Activated CD4-positive, CD25-positive, alpha-beta regulatory T cell treated with anti-CD3 and anti-CD28 coated beads, Interleukin-2, amount 50 U/mL, for 72 hours (primary cell): ENCODE measurements at places on chromosomes 1 and 21.

- no peak for DNase-seq
Measured at GRCh38 chr1:17433261-17433660, 6.2 kb downstream of the RCC2 start.

DNA sequence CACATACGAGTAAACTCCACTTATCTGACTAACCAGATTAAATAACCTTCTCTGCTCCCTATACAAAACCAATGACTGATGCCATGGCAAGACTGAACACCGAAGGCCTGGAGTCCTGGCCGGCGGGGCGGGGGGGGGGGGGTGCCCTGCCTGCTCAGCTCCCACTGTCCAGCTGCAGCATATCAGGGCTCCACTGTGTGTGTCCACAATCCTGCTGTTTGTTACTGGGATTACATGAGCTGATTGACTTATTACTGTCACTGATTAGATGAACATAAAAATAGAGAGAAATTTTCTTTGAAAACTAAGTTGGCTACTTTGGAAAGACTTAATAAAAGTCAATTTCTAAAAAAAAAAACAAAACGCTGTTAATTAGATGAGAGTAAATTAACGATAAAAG, 24.9 kb downstream of the TMEM63A start:
- DNase-seq = no peak

DNA sequence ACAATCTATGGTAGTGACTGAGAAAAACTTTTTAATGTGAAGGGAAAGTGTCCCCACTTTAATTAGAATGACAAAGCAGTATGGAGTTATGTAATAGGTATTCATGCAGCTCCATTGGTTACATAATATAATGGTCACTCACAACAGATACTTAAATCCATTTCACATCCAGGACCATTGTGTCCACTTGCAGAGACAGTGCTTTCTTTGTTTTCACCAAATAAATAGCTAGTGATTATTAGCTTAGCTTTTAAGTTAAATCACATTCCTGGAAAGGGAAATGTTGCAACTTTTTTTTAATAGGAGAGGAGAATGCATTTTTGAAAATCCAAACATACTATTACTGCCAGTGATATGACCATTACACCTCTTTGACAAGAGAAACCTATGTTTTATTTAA, 22.9 kb downstream of the RGL1 start:
- DNase-seq = no peak

DNA sequence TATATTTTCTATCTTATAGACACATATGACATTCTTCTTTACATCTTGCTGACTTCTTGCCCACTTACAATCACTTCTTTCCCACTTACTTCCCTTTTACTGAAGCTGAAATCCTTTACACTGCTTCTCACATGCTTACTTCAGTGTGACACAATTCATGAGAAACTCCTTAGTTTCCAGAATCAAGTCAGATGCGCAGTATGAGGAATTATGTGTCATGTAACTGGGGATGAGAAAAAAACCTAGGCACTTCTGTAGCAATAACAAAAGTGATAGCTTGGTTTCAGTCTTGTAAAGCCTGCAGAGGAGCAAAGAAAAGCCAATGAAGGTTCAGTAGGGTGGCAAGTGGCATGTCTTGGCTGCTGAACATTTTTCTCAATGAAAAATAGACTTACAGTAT, 566.2 kb upstream of the RGS18 start:
- no peak for DNase-seq
